Jurkat, Clone E6-1 (cell line): ENCODE measurements at places on chromosomes 4 and X.

- no peak for DNase-seq
These were observed 55.5 kb downstream of the MID1IP1 start for GRCh38 chrX:38856670-38857265.

GRCh38 chrX:149513825-149514428 lies 8.8 kb upstream of the IDS start:
- peak; percentile 68 for DNase-seq

DNA sequence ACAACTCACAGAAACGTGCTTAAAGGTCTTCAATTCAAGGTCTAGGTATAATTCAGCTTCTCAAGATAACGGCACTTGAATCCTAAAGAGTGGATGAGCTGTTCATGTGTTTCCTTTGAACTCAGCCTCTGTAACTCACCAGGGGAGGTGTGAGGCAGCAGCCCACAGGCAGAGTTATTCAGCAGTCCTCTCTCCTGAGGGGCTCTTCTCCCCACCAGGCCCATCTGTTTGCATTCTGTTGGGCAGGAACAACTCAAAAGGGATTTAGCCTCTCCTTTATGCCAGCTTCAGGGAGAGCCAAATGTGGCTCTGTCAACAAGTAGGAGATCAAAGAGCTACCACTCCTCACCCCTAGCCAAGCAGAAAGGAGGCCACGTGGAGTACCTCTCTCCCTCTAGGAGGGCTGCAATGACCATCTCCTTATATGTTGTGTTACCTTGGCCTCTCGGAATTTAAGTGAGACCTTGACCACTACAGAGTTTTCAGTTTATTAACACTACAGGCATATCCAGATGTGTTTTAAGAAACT lies 151.2 kb downstream of the SPATA18 start:
- no peak for DNase-seq

DNA sequence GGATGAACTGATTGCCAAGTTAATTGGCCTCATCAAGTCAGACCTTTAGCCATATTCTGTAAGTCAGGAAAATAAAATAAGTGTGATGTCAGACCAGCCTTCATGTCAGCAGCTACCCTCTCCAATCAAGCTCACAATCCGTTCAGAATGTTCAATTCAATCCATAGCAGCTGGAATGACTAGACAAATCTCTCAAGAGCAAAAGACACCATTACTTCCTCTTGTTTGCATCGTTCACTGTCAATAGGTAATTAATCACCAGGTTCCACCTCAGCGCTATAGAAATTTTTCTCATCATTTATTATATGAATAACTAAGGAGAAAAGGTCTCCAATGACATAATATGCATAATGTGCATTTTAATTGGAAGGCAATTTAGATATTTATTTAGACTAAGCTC lies 321.0 kb upstream of the GRIA3 start:
- no peak for DNase-seq

GRCh38 chrX:8851231-8851886 lies 50.2 kb upstream of the FAM9A start:
- DNase-seq = no peak

- DNase-seq = peak; percentile 71
These were observed 10.4 kb downstream of the SLC9B1 start for GRCh38 chr4:103008875-103009729.

DNA sequence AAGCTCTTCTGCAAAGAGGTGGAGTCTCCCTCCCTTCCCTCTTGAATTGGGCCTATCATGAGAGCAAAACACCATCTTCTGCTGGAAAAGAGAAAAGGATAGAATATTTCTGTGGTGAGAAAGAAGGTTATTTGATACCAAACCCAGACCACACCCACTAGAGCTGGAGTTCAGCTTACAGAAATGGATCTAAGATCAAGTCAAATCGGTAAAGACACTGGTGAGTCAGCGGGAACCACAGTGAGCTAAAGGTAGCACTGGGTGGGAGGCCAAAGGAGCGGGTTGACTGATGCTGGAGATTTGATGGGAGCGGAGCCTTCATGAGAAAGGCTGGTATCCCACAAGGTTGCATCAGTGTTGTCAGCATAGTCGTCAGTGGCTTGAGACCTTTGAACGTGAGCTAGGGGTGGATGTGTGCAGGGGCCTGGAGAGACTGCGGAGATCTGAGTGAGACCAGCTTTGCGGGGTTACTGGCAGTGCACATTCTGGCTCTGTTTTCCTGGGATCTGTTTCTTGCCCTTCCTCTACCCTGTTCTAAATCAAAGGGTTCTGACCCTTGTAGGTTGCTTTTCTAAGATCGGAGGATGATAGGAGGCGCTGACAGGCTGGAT lies 106.4 kb upstream of the SCOC start:
- no peak for DNase-seq

GRCh38 chrX:154712781-154713740 lies 37.8 kb downstream of the GAB3 start:
- peak; percentile 84 for DNase-seq

DNA sequence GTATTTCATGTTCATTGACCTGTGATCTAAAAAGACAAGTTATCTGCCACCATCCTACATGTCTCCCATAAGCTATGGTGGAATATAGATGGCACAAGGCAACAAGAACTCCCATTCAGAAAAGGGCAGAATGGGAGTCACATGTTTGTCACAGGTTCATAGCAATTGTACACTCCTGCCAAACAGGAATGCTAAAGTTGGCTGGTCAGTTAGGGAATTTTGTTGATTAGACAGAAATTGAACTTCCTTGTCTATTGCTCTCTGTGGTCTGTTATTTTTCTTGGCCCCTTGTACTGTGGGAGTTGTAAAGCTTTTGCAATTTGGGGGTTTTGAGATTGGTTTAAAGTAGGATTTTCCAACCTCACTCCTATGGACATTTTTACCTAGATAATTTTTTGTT lies 101.7 kb upstream of the SOD3 start:
- no peak for DNase-seq

GRCh38 chr4:98210281-98210680 lies 50.9 kb upstream of the RAP1GDS1 start:
- no peak for DNase-seq

- DNase-seq = no peak
These were observed 229.1 kb downstream of the DCTD start for GRCh38 chr4:182688081-182688480.

DNA sequence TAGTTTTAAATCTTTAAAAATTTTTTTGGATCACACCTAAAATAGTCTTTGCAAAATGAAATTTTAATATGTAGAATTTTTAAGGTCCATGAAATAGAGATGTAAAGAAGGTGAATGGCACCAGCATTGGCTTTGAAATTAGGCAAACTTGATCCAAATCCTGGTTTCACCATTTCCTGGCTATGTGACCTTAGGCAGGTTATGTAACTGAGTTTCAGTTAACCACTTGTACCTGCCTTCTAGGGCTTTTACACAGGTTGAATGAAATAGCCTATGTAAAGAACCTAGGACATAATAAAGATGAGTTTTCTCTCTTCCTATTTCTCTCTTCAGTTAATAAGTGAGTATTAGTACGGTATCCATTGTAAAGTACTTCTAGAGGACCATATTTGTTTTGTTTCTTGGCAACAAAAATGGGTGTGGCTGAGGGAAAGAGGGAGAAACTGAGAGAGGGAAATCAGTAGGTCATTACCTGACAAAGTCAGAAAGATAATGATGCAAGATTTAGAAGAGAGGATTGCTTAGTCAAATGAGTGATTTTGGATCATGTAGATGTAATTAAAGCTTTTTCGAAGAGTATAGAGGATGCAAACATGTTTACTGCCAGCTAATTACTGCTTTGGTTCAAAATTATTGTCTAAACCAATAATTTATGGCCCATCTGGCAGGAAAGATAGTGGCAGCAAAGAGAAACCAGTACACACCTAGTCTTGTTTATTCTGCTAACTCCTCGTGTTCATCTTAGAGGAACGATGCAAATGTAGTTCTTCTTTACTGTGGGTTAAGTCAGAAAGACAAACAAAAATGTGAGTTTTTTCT lies 81.9 kb downstream of the PDLIM5 start:
- no peak for DNase-seq

- DNase-seq = no peak
These were observed 3.9 kb upstream of the TIFA start for GRCh38 chr4:112289407-112290253.

- DNase-seq = no peak
These were observed 203.3 kb upstream of the EMCN start for GRCh38 chr4:100721077-100721476.

GRCh38 chrX:9231491-9231890 lies 197.6 kb upstream of the FAM9B start:
- DNase-seq = no peak
